ENCODE measurements at places on chromosomes 2 and 18. TPM values are rescaled to one million over a fixed set of nuclear protein-coding genes. Genes with fewer than 3 reads are reported as not detected.

The ICOS gene
- total RNA-seq, result not detected

The L3MBTL4 gene
- total RNA-seq, result 2.9 TPM

The SCN3A gene
- total RNA-seq, result 139 TPM

The IL1R1 gene
- total RNA-seq, result 1.5 TPM

The VSNL1 gene
- total RNA-seq, result 14.0 TPM

The PDCD1 gene
- not detected for total RNA-seq

The NT5C1B gene
- 0.09 TPM for total RNA-seq

The CDH19 gene
- total RNA-seq, result 0.09 TPM

- no peak for DNase-seq
Observed at GRCh38 chr2:152411154-152411553, 76.2 kb downstream of the FMNL2 start.

DNA sequence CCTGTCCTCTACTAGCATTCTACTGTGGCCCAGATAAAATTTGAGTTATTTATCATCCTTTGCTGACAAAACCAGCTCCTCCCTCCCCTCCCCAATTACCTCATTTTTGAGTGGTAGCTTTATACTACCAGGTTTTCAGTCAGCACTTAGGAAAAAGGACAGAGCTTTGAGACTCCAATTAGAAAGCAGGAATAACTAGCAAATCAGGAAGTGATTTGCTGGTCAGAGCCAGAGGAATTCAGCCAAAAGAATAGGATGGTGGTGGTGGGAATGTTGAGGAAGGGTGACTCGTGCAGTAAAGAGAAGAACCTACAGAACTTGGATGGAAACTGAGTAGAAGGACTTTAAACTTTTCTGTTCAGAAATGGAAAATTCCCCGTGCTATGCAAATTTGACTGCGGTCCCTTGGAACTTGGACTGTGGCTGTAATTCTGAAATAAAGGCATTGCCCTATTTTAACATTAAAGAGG is 3.7 kb downstream of the MYL12B start:
- DNase-seq, result no peak

DNA sequence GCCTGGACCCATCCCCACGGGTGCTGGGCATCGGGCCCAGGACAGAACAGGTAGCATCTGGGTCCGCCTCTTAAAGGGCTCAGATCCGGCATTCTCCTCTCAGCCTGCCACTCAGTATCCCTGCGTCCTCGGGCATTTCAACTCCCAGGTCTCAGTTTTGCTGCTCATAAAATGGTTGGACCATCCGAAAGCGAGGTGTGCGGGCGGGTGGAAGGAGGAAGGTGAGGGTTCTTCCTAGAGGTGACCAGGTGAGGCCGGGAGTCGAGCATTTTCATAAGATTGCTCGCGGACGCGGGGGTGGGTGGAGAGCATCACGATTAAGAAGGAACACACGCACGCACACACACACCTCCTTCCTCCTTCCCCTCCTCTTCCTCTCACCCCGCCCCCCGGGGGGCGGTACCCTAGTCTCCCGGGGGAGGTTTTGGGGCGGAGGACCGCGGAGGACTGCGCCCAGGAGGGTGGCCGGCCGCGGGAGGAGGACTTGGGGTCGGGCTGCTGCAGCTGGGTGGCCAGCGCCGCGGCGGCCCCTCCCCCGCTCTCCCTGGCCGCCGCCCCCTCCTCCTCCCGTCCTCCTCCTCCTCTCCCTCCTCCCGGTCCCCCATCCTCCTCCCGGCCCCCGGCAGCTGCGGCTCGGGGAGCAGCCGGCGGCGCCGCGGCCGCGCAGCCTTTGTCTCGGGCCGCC is 97.9 kb upstream of the GPR45 start:
- no peak for DNase-seq

DNA sequence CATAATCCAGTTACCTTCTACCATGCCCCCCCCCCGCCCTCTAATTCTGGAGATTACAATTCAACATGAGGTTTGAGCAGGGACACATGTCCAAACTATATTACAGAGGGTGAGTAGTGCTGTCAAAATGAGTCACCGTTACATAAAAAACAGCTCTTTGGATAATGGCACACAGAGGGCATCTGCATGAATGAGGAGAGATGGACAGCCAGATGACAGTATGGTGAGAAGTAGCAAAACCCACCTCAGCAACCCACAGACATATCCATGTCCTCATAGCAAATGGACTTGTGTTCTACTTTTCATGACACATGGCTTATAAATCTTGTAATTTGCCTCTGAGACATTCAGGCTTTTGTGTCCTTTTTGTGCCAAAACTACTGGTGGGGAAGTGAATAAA is 132.0 kb downstream of the EML6 start:
- DNase-seq, result no peak

GRCh38 chr18:33440060-33441043 is at the start of gene CCDC178:
Gene CCDC178, minus strand, starts transcription at chr18:33440721. Its CDS starts 28,633 bp downstream, at chr18:33412088.
- no peak for DNase-seq

GRCh38 chr2:100242891-100243619 is 79.2 kb downstream of the LONRF2 start:
- DNase-seq, result peak; percentile 69

GRCh38 chr18:70220628-70221027 is 15.1 kb upstream of the RTTN start:
- DNase-seq, result no peak

DNA sequence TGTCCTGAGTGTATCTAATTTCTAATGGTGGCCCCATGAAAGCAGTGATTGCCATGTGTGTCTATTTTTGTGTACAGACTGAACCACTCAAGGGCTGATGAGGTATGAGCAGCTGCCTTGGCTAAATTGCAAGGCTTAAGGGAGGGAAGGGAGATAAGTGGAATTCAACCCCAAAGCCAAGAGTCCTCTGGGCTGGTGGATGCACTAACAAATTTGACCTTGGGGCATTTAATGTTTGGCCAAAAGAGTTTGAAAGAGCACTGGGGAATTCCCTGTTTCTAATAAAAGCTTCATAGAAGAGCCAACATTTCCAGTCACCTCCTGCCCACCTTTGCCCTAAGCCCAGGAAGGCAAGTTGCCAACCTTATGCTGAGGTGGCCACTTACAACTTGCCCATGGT is 172.1 kb downstream of the SETBP1 start:
- DNase-seq, result no peak

GRCh38 chr2:240024766-240025165 is 376 bp downstream of the NDUFA10 start:
- no peak for DNase-seq

GRCh38 chr2:217790681-217791392 is 212.0 kb downstream of the TNS1 start:
- no peak for DNase-seq

GRCh38 chr18:79598633-79599175 is 80.9 kb upstream of the CTDP1 start:
- no peak for DNase-seq

DNA sequence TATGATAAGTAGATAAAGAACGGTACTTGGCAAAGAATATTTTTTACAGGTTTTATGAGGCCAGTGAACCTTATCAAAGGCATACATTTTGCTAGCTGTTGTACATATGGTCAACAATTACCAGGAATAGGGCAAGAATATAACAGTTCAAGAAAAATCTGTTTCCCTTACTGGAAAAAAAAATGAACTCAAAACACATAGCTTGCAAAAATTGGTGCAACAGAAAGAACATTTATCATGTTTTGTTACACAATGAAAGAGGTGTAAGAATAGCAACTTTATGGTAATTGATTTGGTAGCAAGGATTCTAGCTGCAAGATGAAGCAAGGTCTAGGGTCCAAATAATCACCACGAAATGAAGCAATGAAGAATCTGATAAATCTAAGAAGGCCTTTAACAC is 41.6 kb downstream of the TTC21B start:
- no peak for DNase-seq

GRCh38 chr2:72822794-72823193 is 3.0 kb downstream of the EXOC6B start:
- DNase-seq, result no peak

DNA sequence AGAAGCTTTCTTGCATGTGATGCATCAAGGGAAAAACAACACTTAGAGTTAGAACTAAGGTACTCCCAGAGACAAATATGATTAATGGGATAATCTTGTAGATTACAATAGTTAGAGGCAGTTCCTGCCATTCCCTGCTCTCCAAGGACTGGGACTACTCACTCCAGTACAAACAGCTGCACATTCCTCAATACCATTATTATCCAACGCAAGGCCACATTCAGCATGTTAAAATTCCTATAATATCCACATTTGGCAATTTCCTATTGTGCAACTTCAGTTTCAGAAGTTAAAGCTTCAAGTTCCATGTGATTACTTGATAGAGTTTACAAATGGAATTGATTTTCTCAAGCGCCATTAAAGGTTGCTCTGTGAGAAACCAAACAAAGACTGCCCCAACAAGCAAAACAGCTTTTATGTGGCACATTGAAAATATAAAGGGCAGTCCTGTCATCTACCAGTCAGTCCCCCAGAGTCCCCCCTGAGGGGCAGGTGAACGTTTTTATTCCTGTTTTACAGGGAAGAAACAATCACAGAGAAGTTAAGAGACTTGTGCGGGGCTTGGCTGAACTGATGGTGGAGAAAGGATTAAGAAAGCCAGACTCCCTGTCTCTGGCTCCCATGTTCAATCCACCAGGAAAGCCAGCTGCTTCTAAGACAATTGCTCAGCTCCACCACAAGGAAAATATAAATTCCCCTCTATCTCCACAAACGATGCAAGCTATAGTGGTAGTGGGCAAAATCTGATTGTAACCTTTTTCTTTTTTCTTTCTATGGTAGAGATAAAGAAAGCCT is 72.6 kb downstream of the TXNL1 start:
- no peak for DNase-seq

DNA sequence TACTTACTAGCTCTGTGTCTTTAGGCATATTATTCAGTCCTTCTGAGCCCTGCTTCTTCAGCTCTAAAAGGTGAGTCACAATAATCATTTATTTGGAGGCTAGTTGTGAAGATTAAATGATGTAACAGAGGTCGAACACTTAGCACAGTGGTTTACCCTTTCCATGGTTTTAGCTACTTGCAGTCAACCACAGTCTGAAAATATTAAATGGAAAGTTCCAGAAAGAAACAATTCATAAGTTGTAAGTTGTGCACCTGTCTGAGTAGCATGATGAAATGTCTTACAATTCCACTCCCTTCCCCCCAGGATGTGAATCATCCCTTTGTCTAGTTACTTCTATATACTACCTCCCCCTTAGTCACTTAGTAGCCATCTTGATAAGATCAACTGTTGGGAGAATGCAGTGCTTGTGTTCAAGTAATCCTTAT is 217.6 kb upstream of the THUMPD2 start:
- no peak for DNase-seq

DNA sequence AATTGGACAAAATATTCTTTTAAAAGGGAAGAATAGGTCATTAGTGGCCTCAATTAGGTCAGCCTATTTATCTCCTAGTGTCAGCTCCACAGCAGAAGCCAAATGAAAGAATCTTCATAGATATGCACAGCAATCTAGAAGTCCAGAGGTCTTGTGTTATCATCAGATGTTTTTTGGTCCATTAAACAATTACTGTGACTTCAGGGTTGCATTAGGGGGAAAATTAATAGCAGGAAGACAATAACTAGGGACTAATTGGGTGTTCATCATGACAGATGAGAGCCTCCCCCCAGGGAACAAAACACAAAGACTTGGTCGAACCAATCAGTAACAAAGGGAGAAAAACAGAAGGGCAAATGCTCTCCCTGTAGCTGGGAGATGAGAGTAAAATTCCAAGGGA is 264.7 kb downstream of the PTH2R start:
- no peak for DNase-seq

- DNase-seq, result no peak
Observed at GRCh38 chr2:105928563-105928962, 183.9 kb downstream of the NCK2 start.

DNA sequence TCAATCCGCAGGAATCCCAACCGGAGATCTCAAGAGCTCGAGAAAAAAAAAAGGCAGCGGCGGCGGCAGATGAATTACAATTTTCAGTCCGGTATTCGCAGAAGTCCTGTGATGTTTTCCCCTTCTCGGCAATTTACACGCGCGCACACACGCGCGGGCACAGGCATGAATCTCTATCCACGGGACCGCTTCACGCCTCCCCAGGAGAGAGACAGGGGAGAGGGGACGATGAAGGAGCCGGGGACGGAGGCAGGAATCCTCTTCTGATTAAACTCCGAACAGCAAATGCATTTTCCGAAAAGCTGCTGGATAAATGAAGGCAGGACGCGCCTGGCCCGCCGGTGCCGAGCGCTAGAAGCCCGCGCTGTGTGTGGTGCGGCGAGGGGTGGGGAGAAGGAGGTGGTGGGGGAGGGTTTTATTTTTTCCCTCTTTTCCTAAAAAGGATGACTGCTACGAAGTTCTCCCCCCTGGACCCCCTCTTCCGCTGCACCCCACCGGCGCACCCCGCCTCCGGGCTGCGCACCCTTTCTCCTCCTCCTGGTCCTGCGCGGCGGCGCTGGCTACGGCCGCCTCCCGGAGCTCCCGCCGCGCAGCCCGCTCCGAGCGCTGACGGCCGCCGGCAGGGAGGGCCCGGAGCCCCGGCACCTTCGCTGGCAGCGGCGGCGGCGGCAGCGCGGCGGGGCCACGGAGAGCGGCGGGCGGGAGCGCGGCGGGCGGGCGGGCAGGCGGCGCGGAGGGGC is at the start of gene BCL2:
Gene BCL2, minus strand, starts transcription at position 387 of the 740 bp plus-strand sequence.
- peak; percentile 45 for DNase-seq

- no peak for DNase-seq
Observed at GRCh38 chr2:186303091-186303490, 183.0 kb upstream of the ZC3H15 start.

GRCh38 chr2:60678551-60678950 is 77.5 kb upstream of the PAPOLG start:
- no peak for DNase-seq
